COR-L47 (cell line): ENCODE measurements at places on chromosomes 4 and X.

DNA sequence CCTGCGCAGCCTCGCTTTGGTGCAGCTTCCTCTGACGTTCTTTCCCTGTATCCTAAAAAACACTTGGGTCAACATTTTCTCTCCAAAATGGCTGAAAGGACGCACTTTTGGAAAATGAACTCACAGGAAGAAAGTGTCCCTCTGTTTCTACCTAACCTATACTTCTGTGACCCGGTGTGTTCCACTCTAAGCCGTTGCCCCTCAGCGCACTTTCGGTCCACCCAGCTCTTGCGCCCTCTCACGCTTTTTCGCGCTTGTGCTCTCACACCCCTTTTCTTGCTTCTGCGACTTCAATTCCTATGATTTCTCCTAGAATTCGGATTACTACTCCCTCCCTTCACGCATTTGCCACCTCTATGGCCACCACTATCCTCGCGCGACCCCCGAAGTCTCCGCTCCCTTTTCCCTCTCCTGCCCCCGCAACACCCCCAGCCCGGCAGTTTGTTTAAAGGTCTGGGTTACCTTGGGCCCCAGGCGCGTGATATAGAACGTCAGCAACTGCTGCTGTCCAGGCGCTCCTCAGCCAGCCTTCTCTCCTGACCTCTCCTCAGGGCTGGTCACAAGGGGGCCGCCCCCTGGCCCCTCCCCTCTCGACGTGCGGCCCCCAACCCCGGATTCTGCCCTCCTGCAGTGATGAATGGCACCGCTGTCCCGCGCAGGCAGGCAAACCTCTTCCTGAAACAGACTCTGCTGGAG, at the start of gene USP51:
USP51 (minus strand) TSS at position 535 of the 696 bp plus-strand sequence. CDS start 909 bp downstream, outside the sequence.
- no peak for DNase-seq

GRCh38 chr4:17920681-17921080, 100.9 kb downstream of the LCORL start:
- DNase-seq = no peak

GRCh38 chrX:103825881-103826280, 6.2 kb downstream of the RAB9B start:
- DNase-seq = no peak

GRCh38 chrX:110394651-110395050, 36.0 kb downstream of the RTL9 start:
- DNase-seq = no peak

GRCh38 chrX:13581554-13581953, 12.2 kb downstream of the EGFL6 start:
- DNase-seq = no peak

DNA sequence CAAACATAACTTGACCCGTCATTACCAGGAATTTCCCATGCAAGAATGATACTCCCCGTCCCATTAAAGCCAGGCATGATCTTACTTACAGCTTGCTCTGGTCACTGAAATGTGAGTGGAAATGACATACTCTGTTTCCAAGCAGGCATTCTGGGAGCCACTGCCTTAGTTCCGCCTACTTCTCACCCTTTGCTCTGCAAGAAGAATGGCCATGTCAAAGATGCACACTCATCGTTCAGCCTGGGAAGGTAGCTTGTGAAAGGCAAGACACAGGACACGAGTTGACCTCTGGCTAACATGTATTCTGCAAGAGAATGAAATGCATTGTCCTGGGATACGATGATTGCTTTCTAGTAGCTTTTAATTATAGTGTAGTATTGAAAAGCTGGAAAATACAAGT, 1144.4 kb downstream of the NLGN4X start:
- no peak for DNase-seq

DNA sequence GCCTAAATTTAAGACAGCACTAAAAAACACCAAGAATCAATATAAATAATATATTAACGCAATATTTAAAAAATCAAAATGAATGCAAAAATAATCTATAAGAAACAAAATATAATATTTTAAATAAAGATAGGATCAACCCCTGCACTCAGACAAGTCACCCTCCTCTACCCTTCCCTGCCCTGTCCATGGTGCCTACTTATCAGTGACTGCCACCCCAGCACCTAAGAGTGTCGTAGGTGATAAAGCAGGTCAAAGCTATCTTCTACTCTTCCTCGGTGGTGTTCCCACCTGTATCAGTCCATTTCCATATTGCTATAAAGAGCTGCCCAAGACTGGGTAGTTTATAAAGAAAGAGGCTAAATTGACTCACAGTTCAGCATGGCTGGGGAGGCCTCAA, 251.9 kb downstream of the STIM2 start:
- no peak for DNase-seq

DNA sequence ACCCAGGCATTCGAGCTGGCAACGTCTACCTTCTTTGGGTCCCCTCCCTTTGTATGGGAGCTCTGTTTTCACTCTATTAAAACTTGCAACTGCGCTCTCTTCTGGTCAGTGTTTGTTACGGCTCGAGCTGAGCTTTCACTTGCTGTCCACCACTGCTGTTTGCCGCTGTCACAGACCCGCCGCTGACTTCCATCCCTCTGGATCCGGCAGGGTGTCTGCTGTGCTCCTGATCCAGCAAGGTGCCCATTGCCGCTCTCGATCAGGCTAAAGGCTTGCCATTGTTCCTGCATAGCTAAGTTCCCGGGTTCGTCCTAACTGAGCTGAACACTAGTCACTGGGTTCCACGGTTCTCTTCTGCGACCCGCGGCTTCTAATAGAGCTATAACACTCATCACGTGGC, 183.5 kb upstream of the GALNTL6 start:
- DNase-seq = no peak
